ENCODE measurements at places on chromosomes 4 and X. TPM values are rescaled to one million over a fixed set of nuclear protein-coding genes. Genes with fewer than 3 reads are reported as not detected.

SOX3 gene
- not detected for total RNA-seq

DAPP1 gene
- total RNA-seq, result not detected

COL4A5 gene
- 48.0 TPM for total RNA-seq

PRDM5 gene
- total RNA-seq, result 5.4 TPM

RIPPLY1 gene
- total RNA-seq, result not detected

SPATA18 gene
- total RNA-seq, result 4.3 TPM

BTK gene
- not detected for total RNA-seq

PAGE2B gene
- total RNA-seq, result not detected

KLHL34 gene
- total RNA-seq, result not detected

Measured in dermis blood vessel endothelial cell (primary cell).